CD8-positive, alpha-beta memory T cell (primary cell): ENCODE measurements at places on chromosomes 6 and 20.

GRCh38 chr20:13059398-13060136 is 50.8 kb downstream of the SPTLC3 start:
- DNase-seq: no peak

- no peak for DNase-seq
Observed at GRCh38 chr6:89789980-89790379, 29.6 kb downstream of the MDN1 start.

- DNase-seq: no peak
Observed at GRCh38 chr6:170089963-170090362, 200.9 kb downstream of the DLL1 start.

- no peak for DNase-seq
Observed at GRCh38 chr6:130239755-130240154, 17.0 kb upstream of the SAMD3 start.

- no peak for DNase-seq
Observed at GRCh38 chr20:38126932-38127621, 38.0 kb downstream of the TGM2 start.

DNA sequence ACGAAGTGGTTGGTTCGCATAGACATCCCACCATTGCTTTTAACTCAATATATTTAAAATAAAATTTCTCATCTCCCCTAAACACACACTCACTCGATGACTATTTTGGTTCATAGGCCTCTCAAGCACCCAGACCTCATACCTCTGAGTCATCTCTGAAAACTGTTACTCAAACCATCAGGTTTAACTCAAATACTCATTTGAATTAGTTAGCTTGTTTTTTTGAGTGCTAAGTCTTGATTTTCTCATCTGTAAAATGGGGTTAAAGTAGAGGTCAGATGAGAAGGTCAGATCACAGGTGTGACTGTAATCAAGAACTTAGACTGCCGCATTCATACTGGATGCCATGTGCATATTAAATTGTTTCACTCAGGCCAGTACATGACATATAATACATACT is 243.9 kb upstream of the TENT5A start:
- DNase-seq: no peak

DNA sequence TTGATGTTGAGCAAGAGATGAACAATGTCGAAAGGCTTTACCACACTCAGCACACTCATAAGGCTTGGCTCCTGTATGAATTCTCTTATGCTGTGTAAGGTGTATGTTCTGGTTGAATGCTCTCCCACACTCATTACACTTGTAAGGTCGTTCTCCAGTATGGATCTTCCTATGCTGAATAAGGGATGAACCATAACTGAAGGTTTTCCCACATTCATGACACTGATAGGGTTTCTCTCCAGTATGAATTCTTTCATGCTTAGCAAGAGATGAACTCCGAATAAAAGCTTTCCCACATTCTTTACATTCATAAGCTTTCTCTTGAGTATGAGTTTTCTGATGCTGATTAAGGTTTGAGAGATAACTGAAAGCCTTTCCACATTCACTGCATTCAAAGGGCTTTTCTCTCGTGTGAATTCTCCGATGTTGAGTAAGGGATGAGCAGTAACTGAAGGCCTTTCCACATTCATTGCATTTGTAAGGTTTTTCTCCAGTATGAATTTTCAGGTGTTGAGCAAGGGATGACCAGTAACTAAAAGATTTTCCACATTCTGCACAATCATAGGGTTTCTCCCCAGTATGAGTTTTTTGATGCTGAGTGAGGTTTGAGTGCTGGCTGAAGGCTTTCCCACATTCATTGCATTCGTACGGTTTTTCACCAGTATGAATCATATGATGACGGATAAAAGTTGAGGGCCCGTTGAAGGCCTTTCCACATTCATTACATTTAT is 21.1 kb downstream of the ZNF184 start:
- no peak for DNase-seq

- DNase-seq: no peak
Observed at GRCh38 chr20:38406476-38406875, 28.7 kb downstream of the SNHG17 start.

DNA sequence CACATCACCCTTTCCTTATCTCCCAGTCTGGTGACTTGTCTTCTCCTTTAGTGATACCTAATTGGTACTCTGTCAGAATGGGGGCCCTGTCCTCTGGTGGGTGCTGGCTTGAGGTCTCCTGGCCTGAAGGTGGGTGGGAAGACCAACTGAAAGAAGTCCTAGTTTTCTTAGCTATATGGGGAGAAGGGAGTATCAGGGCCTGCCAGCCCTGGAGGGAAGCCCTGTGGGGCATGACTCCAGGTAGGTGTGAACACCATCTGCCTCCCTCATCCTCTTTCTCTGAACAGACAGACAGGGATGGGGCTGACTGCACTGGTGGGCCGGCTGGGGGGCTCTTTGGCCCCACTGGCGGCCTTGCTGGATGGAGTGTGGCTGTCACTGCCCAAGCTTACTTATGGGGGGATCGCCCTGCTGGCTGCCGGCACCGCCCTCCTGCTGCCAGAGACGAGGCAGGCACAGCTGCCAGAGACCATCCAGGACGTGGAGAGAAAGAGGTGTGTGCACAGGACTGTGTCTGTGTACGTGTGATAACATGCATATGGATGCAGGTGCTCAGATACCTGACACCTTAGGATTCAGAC is 4.8 kb downstream of the CRIP3 start:
- DNase-seq: no peak

DNA sequence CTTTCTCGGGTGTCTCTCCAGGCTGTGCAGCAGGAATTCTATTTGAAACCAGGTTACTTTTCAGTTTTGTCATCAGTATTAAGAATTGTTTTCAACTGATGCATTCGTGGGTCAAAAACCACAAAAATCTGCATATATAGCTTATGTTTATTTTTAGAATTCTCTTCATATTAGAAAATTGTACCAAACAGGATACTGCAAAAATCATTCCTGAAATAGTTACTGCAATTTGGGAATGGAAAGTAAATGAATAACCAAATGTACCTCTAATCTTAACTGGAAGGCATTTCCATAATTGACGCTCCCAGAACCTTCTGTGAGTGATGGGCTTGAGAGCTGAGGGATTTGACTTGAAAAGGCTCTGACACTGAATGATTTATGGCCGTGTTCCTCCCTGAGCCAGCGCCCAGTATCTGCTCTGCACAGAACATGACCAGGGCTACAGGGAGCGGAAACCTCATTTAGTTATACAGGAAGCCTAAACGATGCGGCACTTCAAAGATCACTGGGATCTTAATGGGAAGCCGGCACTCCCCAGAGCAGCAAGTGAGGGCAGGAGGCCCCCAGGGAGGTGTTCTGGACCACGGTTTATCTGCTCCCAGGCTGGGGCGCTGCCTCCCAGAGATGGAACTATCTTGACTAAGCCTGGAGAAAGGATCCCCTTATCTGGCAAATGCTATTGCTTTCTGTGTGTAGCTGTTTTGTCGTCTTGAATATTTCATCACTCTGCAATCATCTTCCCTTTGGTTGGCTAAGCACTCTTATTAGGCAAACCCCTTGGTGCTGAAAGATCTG is 446.0 kb downstream of the QKI start:
- DNase-seq: no peak
